Upper lobe of left lung (tissue), 6 donors: ENCODE measurements at places on chromosomes 4 and X.
A peak's percentile ranks its signal among the peaks of the same experiment; 100 is the strongest.

DNA sequence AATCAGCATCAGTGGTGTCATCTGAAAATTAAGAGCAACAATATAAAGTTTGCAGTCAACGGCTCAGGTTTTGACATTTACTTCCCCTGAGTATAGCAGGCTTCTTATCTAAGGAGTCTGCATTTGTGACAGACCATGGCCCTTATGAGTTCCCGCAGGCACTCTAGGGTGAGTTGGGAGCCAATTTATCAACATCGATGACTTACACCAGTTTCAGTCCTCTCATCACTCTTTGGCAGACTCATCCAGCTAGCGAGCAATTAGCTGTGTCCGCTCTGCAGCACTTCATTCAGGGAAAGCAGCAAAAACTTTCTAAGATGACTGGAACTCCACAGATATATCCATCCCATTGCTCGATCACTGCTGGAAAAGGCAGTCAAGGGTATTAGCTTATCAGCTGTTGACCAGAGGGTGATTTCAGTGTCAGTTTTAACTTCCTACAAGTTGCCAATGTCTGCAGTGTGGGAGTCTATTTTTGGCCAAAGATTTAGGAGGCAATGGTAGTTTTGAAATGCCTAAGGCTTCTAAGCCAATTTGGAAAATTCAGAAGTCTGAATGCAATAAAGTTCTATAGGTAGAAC, 625.1 kb upstream of the TENM3 start:
- no peak overlapping the region for H3K4me3 ChIP-seq
- no peaks in the 10 kb centered on the region for H3K4me1 ChIP-seq
- no peaks in the 10 kb centered on the region for H3K27me3 ChIP-seq

DNA sequence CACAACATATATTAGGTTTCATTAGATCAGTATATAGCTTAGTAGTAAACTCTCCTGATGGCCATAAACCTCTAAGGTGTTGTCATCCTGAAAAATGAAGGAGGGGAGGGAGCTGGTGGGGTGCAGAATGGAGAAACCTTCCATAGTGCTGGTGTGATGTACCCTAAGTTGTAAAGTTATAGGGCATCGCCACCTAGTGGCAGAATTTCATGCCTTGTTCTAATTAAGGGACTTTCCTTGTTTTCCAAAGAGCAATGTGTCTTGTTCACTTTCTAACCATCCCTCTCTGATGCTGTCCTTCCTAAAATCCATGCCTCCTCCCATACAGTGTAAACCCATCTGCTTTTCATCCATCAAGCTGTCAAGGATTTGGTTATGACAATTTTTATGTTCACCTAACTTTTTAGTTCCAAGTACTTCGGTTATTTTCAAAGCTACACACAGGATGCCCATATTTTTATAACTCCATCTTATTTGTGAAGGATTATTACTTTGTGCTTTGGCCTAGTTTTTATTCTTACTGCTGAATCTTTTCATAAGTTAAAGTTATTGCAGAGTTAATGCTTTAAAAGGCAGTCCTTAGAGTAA, 4.5 kb downstream of the NBDY start:
- H3K4me3 ChIP-seq: no peak overlapping the region
- H3K27ac ChIP-seq: no peak overlapping the region
- peak; percentile 57 for DNase-seq
- H3K36me3 ChIP-seq: no peaks in the 10 kb centered on the region

GRCh38 chrX:72280321-72280845, 3.3 kb upstream of the RPS4X start:
- DNase-seq: no peak
- H3K4me1 ChIP-seq: peaks cover 6% of the 10 kb centered on the region
- no peak overlapping the region for H3K4me3 ChIP-seq
- H3K36me3 ChIP-seq: no peaks in the 10 kb centered on the region

GRCh38 chr4:139916041-139916440, 237.9 kb downstream of the MAML3 start:
- H3K4me3 ChIP-seq: no peak overlapping the region
- no peaks in the 10 kb centered on the region for H3K27me3 ChIP-seq
- H3K4me1 ChIP-seq: peaks cover 42% of the 10 kb centered on the region
- DNase-seq: no peak
- H3K27ac ChIP-seq: no peak overlapping the region
- H3K36me3 ChIP-seq: no peaks in the 10 kb centered on the region

- H3K36me3 ChIP-seq: no peaks in the 10 kb centered on the region
- DNase-seq: no peak
- H3K27ac ChIP-seq: no peak overlapping the region
- no peaks in the 10 kb centered on the region for H3K27me3 ChIP-seq
These were observed 240.5 kb upstream of the CXXC4 start for GRCh38 chr4:104735174-104735573.

- no peak overlapping the region for H3K27ac ChIP-seq
- no peaks in the 10 kb centered on the region for H3K27me3 ChIP-seq
- no peaks in the 10 kb centered on the region for H3K36me3 ChIP-seq
- H3K4me1 ChIP-seq: no peaks in the 10 kb centered on the region
These were observed 41.3 kb upstream of the STAG2 start for GRCh38 chrX:123920105-123920785.

DNA sequence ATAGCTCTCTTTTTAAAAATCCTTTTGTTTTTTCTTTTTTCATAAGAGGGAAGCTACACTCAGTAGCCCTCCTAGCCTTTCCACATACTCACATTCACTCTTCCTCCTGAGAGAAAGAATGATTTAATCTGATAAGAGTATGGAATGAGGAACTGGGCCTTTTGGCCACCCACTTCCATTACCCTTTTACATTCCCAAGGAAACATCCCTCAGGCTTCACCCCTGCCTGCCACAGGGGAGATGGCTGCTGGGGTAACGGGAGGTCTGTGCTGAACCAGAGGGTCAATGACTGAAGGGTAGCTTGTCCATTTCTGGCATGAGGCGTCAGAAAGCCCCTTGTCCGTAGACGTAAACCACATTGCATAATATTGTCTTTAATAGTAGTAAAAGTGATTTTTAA, 67.2 kb upstream of the CCSER1 start:
- no peaks in the 10 kb centered on the region for H3K4me1 ChIP-seq
- DNase-seq: no peak
- H3K27me3 ChIP-seq: no peaks in the 10 kb centered on the region
- no peaks in the 10 kb centered on the region for H3K36me3 ChIP-seq
- no peak overlapping the region for H3K27ac ChIP-seq
- H3K4me3 ChIP-seq: no peak overlapping the region

DNA sequence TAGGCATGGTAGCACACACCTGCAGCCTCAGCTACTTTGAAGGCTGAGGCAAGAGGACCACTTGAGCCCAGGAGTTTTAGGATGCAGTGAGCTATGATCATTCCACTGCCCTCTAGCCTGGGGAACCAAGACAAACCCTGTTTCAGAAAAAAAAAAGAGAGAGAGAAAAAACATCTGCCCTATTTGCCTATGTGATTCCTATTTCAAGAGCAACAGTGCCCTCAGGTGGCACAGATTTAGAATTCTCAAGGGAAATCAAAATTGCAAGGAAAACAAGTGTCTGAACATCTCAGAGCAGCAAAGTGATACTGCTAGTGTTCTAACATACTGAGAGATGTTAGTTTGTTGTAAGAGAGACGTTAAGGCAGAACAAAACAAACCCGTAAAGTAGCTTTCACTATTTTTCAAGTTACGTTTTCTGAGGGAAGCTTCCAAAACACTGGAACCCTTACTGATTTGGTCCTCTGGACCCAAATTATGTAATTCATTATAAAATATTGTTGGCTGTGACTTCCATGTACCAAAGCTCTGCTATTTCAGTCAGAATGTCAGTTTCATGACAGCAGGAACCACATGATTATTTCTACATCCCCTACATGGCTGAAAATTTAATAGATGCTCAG, 7.9 kb downstream of the BDH2 start:
- H3K4me1 ChIP-seq: no peaks in the 10 kb centered on the region
- H3K4me3 ChIP-seq: no peak overlapping the region
- no peak for DNase-seq
- H3K27me3 ChIP-seq: no peaks in the 10 kb centered on the region
- H3K36me3 ChIP-seq: peaks cover 4% of the 10 kb centered on the region

- no peaks in the 10 kb centered on the region for H3K27me3 ChIP-seq
- H3K4me1 ChIP-seq: no peaks in the 10 kb centered on the region
- no peak overlapping the region for H3K4me3 ChIP-seq
- H3K36me3 ChIP-seq: no peaks in the 10 kb centered on the region
- DNase-seq: no peak
These were observed 168.8 kb upstream of the FAM47A start for GRCh38 chrX:34300871-34301270.

- H3K4me3 ChIP-seq: no peak overlapping the region
- DNase-seq: no peak
- H3K36me3 ChIP-seq: no peaks in the 10 kb centered on the region
- no peaks in the 10 kb centered on the region for H3K27me3 ChIP-seq
These were observed 18.0 kb upstream of the MAEA start for GRCh38 chr4:1271686-1272085.
